ENCODE measurements at places on chromosomes 4 and X. TPM values are rescaled to one million over a fixed set of nuclear protein-coding genes. Genes with fewer than 3 reads are reported as not detected.

Gene SPATA18
- 2.7 TPM for total RNA-seq

- DNase-seq, result peak; percentile 19
Measured at GRCh38 chrX:69210581-69210980, 45.3 kb upstream of the PJA1 start.

DNA sequence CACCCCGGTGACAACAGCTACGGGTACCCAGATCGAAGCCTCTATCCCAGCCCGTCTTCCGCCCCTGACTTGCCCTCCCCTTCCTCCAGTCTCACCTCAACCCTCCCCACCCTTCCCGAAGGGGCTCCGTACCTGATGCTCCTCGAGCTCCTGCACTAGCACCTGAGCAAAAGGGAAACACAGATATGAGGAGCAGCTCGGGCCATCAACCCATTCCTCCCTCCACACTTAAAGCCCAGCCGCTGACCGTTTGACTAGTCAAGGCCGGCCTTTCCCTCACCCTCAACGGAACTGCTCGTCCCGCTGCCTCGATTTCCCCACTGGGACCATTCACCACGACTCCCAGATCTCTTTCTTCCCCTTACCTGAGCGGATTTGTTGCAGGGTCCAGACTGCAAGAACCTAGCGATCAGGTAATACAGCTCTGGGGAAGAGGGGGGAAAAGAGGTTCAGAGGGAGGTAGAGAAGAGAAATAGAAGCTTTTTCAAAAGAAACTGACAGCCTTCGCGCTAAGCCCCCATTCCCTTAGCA, 731 bp downstream of the BRWD3 start:
- DNase-seq, result peak; percentile 32

- no peak for DNase-seq
Measured at GRCh38 chr4:164138521-164138920, 615.4 kb upstream of the SMIM31 start.

Gene CXCL8
- total RNA-seq, result 4.0 TPM

Gene NSUN7
- total RNA-seq, result 0.84 TPM

DNA sequence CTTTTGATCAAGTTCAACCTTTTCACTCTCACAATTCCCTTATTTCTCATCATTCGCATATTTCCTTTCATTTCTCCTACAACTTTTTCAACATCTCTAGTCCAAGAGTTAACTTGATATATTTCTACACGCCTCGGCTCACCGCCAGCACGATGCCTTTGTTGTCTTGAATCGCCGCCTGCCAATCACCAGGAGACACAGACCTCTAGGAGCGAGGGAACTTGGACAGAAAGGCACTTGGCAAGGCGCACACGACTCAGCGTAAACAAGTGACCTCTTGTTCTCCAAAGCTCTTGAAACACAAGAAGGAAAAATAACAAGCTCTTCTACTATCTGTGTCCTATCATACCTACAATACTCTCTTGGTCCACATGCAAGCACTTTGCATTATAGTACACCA, 27.1 kb upstream of the RBMX start:
- DNase-seq, result peak; percentile 22

GRCh38 chr4:54728368-54728767, 70.6 kb downstream of the KIT start:
- DNase-seq, result no peak

Gene ADAM29
- not detected for total RNA-seq

DNA sequence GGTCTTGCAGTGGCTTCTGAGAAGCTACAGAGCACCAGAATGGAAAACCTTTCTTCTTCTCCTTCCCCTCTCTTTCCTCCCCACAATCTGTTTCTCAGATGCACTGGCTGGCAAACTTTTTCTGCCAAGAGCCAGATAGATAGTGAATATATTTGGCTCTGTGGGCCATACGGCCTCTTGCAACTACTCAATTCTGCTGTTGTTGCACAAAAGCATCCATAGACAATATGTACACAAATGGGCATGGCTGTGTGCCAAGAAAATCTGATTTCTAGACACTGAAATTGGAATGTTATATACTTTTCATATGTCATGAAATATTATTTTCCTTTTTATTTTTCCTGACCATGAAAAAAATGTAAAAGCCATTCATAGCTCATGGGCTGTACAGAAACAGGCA, 3.1 kb downstream of the PHEX start:
- DNase-seq, result no peak

DNA sequence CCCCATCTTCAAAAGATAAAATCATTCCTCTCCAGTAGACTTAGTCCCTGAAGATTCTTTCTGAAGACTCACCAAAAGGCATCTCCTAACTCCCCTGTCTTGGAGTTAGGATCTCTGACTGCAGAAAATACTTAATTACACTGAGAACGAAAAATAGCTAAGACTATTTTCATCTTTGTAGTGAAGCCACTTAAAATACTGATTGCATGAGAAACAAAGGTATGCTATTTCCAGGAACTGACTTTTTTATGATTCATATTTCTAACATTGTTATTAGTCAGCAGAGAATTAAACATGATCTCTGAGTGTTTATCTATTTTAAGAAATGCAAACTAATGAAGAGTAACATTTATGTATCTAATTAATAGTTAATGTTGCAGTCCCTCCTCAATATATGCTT, 71.8 kb upstream of the NR3C2 start:
- DNase-seq, result no peak

Gene S100P
- total RNA-seq, result 2.1 TPM

- DNase-seq, result no peak
Measured at GRCh38 chr4:86834901-86835300, 14.3 kb downstream of the SLC10A6 start.

DNA sequence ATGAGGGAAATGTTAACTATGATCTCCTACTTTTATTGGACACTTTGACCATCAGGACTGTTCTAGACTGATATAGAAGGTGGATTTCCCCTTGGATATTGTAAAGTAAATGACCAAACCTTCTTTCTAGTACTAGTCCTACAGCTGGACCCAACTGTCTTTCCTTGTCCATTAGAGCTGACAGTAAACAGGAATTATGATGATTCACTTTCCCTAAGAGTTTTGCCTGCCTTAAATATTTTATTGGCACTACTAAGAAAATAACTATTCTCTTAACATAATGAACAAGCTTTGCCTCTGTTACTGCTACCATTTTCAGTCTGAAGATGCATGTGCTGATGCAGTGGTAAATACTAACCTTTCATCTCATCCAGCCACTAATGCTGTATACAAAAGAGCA, 915.4 kb downstream of the CENPC start:
- DNase-seq, result no peak

DNA sequence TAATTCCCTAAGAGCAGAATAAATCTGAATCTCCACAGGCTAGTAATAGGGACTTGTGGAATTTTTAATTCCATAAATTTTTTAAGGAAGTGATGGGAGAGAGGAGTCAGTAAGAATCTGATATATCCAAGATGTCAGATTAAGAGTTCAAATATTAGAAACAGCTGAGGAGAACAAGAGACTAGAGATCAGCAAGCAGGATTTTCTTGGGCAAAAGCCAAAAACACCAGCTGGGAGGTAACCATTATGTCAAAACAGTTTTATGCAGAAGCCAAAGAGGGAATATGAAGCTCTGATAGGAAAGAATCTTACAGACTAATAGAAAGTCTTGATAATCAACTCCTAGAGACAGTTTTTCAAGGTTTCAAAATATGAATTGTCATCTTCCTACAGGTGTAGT, 72.2 kb upstream of the RBPJ start:
- peak; percentile 95 for DNase-seq

DNA sequence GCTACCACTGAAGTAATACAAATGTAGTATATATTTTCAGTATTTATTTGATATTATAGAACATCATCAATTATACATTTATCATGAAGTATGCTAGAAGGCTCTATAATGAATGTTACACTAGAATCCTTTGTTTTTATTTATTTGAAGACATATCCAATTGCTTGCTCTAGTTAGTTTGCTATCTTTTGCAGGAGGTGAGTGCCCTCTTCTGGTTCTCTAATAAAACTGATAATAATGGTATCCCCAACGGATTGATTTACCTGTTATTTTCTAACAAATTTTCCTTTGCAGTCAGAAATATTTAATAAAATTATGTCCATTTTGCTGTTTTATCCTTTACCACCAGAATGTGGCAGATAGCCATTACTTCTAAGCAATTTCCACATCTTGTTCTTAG, 274.3 kb upstream of the TACR3 start:
- no peak for DNase-seq

GRCh38 chrX:18174209-18174608, 46.5 kb downstream of the BEND2 start:
- DNase-seq, result no peak

DNA sequence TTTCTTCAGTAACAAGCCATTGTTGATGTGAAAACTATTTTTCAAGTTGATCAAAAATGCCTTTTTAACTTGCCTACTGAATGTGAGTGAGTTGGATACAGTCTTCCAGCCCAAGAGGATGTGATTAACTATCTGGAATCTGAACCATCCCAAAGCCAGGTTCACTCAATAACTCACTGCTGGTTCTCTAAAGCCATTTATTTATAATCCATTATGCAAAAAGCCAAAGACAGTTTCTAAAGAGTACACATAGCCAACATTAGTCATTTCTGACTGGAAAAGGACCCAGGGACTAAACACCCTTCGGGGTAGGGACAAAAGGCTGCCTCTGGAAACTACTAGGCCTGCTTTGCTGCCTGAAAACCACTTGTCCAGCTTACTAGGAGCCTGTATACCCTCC, 109.6 kb downstream of the SHROOM4 start:
- DNase-seq, result no peak

DNA sequence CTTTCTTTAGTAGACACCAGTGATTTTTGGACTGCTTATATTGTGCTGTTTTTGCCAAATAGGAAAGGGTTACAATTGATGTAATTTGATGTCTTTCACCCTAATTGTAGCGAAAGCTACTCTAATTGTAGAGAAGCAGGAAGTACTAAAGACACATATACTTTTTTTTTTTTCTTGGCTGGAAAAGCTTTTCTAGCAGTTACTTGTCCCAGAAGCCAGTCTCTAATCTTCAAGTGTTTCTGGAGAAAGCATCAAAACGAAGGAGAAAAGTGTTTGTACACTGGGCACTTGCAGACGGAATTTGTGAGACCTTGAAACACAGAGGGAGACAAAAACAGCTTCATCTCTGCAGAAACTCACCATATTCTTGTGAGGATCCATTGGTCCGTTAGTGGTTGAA, 616.5 kb upstream of the LCORL start:
- DNase-seq, result peak; percentile 39

- no peak for DNase-seq
Measured at GRCh38 chr4:174358829-174359228, 75.1 kb downstream of the CEP44 start.

DNA sequence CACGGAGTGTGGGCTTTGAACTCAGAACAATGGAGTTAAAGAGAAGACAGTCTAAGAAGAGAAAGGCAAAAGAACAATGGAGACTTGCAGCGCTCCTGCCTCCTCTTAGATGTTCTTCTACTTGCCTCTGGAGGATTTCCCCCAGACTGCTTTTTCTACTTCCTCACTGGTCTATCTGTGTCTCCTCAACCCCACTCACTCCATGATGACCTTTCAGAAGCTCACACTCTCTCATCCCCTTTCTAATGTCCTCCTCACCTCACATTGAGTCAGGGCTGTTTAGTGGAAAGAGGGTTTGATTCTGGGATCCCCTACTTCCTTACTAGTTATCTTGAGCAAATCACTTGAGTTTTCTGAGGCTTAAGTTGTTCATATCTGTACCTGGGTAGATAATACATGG, 12.2 kb upstream of the HERC6 start:
- DNase-seq, result no peak

GRCh38 chrX:22081475-22082092, 49.5 kb downstream of the PHEX start:
- DNase-seq, result no peak

GRCh38 chr4:70954032-70954431, 39.4 kb upstream of the DCK start:
- DNase-seq, result no peak

DNA sequence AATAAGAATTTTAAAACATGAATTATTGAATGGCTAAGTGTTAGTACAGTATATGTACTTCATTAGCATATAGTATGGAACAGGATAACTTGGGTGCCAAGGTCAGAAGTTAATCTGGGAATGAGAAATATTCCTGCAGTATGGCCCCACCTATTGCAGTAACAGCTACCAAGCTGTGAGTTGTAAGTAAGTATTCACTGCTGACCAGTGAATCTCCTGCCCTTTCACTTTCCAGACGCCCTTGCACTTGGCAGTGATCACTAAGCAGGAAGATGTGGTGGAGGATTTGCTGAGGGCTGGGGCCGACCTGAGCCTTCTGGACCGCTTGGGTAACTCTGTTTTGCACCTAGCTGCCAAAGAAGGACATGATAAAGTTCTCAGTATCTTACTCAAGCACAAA, 105.1 kb downstream of the NFKB1 start:
- no peak for DNase-seq

GRCh38 chrX:39689376-39690104, 408.2 kb downstream of the BCOR start:
- no peak for DNase-seq

DNA sequence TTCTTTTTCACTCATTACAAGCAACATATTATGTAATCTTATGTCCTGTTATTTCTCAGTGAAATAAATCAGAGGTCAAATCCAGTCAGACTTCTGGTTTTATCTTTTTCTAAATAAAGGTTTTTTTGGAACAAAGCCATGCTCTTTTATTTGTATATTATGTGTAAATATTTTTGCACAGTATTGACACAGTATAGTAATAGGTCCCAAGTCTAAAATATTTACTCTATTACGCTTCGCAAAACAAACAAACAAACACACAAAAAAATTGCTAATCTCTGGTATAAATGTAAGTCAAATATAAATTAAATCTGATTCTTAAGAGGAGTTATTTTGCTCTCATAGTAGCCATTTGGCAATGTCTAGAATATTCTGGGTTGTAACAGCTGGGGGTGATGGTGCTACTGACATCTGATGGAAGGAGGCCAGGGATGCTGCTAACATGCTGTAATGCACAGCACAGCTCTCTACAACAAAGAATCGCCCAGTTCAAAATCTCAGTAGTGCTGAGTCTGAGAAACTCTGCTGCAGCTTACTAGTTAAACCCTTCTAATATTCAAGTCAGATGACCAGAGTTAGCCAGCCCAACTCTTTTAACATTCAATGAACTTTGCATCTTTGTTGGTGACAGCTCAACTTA, 602.1 kb downstream of the RAB28 start:
- DNase-seq, result peak; percentile 32

Gene CEP135
- 5.5 TPM for total RNA-seq

Data from muscle of leg (tissue), 16 donors.